ENCODE measurements at places on chromosomes 5 and 9. TPM values are rescaled to one million over a fixed set of nuclear protein-coding genes. Genes with fewer than 3 reads are reported as not detected.

GRCh38 chr5:75055727-75056144 is 3.4 kb upstream of the GCNT4 start:
- DNase-seq, result no peak

GRCh38 chr5:96819806-96820205 is 12.1 kb upstream of the ERAP1 start:
- DNase-seq, result no peak

DNA sequence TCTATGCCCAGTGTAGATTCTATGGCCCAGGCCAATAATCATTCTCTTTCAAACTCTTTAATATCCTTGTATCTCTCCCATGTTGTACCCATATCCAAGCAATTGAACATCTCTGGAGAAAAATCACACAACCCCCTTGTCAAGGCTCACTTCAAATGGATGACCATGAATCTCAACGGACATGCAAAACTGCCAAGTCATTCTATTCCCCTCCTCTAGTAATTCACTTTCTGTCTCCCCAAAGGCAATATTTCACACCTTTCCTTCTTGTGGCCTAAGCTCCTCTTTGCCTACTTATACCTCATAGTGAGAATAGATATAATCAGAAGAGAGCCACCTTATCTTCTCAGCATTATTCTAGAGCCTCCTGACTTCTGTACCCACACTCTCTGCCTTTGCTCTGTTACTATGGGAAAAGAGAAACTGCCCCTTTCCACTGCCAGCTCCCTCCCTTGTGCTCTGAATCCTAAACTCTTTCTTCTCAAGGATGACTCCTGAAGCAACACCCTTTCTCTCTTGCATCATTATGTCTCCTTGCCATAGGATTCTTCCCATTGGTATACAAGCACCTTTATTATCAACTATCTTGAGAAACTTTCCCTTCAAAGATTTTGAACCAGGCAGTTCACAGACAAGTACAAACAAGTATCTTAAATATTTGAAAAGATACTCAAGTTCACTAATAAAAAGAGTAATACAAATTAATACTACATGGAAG is 66.1 kb downstream of the RPS23 start:
- no peak for DNase-seq

GRCh38 chr5:146307796-146308195 is 30.8 kb upstream of the POU4F3 start:
- no peak for DNase-seq

DNA sequence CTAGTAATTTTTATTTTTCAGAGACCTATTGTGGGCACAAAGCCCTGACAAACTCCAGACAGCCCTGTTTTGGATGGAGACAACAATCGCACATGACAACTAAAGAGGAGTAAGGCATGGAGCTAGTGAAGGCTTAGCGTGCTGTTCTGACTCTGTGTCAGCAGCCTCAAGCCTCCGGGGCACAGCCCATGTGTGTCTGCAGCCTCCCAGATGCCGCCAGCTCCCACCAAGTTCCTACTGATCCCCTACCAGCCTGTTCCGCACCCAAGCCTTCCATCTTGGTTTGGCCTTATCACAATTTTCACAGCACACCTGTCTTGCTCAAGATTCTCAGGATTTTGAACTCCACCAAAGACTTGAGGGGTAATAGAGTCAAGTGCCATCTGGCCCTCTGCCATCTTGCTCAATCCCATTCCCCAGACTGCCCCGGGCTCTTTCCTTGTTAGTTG is 70.3 kb upstream of the SH3PXD2B start:
- no peak for DNase-seq

DNA sequence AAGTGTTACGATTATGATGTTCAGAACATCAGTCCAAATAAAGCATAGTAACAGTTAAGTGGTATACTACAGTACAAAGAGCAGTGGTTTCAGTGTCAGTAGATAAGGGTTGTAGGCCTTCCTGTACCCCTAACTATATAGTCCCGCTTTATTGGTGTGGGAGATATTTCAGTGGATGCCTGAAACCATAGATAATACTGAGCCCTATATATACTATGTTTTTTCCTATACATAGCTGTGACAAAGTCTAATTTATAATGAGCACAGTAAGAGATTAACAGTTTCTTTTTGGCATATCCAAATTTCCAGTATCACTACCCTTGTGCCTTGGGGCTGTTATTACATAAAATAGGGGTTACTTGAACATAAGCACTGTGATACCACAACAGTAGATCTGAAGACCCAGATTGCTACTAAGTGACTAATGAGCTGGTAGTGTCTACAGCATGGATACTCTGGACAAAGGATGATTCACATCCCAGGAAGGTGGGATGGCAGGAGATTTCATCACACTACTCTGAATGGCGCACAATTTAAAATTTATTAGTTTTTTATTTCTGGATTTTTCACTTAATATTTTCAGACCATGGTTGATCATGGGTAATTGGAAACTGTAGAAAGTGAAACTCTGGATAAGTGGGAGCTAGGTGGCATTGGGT is 119.3 kb downstream of the RPS23 start:
- no peak for DNase-seq

- no peak for DNase-seq
These were observed 151.9 kb downstream of the MACROH2A1 start for GRCh38 chr5:135246923-135247795.

- DNase-seq, result no peak
These were observed 14.3 kb upstream of the SLC22A5 start for GRCh38 chr5:132355140-132355765.

DNA sequence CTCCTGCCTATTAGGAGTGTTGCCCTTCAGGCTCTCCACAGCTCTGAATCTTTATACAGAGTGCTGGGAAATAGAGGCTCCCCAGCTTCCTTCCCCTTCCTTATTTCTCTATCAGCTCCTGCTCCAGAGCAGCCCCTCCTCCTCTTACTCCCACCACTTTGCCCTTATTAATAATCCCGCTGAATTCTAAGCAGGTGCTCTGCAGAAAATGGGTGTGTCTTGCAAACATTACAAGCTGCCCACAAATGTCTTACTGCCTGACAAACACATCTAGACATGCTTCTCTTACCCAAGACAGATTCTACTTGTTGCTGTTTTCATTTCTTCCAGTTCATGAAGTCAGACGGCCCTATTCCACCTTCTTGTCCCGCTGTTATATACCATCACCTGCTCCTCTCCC is 6.4 kb downstream of the PHF24 start:
- DNase-seq, result no peak

GRCh38 chr5:92885950-92886349 is 695.1 kb downstream of the NR2F1-AS1 start:
- DNase-seq, result no peak

DNA sequence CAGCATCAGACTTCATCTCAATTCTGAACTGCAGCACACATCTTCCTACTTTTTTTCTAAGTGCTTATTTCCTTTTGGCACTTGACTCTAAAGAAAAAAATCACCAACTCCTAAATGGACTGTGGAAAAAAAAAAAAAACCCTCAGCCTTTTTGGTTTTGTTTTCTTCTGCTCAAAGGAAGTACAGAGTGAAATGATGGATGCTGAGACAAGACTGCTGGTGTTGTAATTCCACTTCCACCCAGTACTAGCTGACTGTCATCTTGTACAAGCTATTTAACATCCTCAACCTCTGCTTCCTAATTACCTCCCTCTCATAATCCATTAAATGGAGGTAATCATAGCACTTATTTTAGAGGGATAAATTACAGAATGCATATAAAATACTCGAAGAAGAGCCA is 171.5 kb upstream of the GNA14 start:
- no peak for DNase-seq

- no peak for DNase-seq
These were observed 81.1 kb downstream of the PTPN3 start for GRCh38 chr9:109417054-109417453.

GRCh38 chr9:91818225-91818585 is 131.8 kb downstream of the ROR2 start:
- no peak for DNase-seq

GRCh38 chr9:13718086-13718485 is 438.6 kb upstream of the MPDZ start:
- DNase-seq, result no peak

DNA sequence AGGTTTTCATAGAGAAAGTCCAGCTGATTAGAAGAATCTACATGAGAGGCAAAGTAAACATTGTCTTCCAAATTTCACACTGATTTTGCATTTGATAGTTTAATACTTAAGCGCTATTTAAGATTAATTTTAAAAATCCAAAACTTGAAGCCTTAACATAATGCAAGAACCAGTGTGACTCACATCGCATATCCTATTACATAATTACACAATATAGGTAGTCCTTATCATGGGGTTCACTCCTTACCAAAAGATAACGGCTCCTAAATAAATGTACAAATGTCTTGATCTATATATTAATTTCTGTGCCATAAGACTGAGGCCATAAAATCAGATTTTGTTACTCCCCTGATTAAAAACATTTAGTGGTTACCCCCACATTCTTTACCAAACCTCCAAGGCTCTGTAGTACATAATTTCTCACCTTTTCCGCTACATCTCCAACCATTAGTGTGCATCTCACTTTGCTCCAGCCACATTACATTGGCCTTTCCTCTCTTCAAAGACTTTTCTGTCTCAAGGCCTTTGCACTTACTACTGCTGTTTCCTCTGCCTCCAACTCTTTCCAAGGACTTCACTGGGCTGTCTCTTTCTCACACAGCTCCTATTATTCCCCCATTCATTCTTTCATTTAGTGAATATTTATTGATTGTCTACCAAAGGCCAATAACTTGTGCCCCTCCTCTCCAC is 1.0 kb downstream of the RIOK2 start:
- no peak for DNase-seq

DNA sequence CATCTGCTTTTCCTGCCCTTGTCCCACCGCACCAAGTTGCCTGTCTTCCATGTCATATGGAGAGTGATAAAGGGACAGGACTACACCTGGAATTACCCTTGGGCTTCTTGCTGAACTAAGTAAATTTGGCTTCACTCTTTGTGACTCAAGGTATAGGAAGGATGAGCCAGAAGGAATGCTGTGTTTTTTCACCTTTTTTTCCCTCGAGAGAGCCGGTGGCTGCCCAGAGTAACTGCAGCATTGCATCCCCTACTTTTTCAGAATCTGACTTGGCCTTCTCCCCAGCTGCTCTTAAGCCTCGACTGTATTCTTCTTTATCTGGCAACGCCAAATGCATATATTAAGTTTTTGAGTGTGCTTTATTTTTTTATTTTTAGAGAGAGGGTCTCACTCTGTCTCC is 38.4 kb downstream of the RCL1 start:
- no peak for DNase-seq

DNA sequence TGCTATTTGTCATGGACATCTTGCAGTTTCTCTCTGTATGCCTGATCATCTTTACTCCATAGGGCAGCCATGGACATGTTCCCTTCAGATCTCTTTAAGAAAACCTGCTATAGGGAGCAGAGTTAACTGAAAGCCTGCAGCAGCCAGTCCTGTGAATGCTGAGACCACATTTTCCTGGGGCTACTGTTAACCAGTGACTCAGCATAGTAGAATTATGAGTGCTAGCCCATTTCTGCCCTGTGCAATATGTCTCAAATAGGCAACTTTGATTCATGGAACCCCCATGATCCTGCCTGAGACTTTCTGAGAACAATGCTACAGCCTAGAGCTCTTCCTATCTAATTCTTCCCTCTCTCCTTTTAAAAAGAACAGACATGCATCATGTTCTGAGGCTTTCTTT is 624.2 kb downstream of the CHSY3 start:
- DNase-seq, result no peak

DNA sequence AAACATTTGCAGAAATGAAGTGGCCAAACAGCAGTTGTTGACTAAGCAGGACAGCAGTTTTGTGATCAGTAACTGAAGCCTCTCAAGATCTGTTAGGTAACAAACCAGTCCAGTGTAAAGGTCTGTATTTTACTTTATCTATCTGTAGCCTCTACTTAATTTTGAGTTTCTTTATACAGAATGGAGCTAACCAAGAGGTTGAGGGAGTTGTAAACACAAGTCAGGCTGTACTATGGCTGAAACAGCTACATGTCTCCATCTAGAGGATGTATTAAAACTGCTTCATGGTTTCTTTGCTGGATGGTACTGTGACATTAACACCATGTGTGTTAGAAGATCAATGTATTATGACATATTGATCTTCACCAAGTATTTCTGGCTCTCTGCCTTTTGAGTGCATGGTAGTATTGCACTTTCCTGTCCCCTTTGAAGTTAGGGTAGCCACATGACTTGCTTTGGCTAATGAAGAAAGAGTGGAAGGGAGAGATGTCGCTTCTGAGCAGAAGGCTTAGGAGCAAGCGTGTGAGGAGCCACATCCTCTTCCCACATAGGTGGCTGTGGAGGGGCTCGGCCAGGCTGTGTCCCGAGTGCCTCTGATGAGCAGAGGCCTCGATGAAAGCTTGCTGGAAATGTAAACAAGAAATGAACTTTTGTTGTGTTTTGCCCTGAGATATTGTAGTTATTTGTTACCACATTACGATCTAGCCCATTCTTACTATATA is 105.6 kb upstream of the PCA3 start:
- DNase-seq, result peak; percentile 26

DNA sequence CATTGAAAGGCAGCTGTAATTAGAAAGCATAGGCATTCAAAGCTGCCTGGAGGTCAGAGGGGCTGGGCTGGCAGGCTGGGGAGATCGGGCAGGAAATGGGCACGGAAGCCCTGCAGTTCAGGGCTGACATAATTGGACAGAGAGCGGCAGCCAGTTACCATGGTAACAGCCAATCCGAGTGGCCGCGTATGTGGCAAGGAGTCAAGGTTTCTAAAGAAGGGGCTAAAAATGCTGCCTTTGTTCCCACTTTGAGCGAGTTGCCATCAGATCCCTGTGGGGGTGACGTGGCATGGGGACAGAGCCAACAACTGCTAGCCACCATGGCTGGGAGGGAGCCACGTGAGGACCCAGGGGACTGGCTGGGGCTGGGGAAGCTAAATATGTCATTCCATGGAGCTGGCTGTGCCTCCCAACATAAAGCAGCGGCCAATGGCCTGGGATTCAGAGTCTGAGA is 44.7 kb upstream of the NDFIP1 start:
- peak; percentile 48 for DNase-seq

GRCh38 chr9:37037503-37038301 is 3.6 kb upstream of the PAX5 start:
- no peak for DNase-seq

Gene TMEM171
- 5.9 TPM for polyA plus RNA-seq

Gene RMI1
- polyA plus RNA-seq, result 21.0 TPM

Gene FOXI1
- 7.9 TPM for polyA plus RNA-seq

Gene GNG10
- polyA plus RNA-seq, result 54.7 TPM

Gene OTP
- not detected for polyA plus RNA-seq

Gene ADGRD2
- not detected for polyA plus RNA-seq

Gene HRH2
- polyA plus RNA-seq, result 2.7 TPM

Gene CDH18
- polyA plus RNA-seq, result 1.5 TPM

Gene OR1Q1
- polyA plus RNA-seq, result not detected

Gene PCDHGA2
- polyA plus RNA-seq, result 7.9 TPM

Gene OR2S2
- polyA plus RNA-seq, result not detected

Gene LCN1
- not detected for polyA plus RNA-seq

Gene SPINK1
- 11.8 TPM for polyA plus RNA-seq

Gene TAF11L5
- polyA plus RNA-seq, result not detected

Gene FCN2
- polyA plus RNA-seq, result 0.93 TPM

Measured in renal cortex interstitium (tissue), 15 donors.